ENCODE measurements at places on chromosomes 4 and X.

- no peak for DNase-seq
These were observed 63.9 kb upstream of the HOPX start for GRCh38 chr4:56745042-56745441.

GRCh38 chr4:95304898-95305297, 243.9 kb downstream of the UNC5C start:
- DNase-seq = no peak

DNA sequence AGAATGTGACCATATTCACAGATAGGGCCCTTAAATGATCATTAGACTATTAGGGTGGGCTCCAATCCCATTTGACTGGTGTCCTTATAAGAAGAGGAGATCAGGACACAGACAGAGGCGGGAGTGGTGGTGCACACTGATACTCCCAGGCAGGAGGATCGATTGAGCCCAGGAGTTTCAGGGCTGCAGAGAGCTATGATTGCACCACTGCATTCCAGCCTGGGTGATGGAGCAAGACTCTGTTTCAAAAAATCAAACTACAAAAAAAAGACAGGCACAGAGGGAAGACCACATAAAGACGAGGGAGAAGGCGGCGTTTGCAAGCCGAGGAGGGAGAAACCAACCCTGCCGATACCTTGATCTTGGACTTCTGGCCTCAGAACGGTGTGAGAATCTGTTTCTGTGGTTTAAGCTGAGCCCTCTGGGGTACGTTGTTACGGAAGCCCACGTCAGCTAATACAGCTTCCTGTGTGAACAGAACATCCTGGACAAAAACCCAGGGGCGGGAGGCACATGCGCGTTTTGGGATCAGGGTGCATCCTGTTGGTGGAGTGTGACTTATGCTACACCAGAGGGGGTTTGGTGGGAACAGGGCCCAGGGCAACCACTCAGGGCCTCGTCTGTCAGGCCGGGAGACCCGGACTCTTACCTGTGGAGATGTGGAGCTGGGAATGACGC, 211.8 kb upstream of the PSAPL1 start:
- no peak for DNase-seq

GRCh38 chrX:43139645-43140044, 361.7 kb upstream of the PPP1R2C start:
- no peak for DNase-seq

GRCh38 chr4:186920992-186921391, 197.3 kb upstream of the FAT1 start:
- no peak for DNase-seq

Measured in frontal cortex (tissue), 4 donors.